IPS-NIHi11 (cell line): ENCODE measurements at places on chromosomes 2 and 18.

DNA sequence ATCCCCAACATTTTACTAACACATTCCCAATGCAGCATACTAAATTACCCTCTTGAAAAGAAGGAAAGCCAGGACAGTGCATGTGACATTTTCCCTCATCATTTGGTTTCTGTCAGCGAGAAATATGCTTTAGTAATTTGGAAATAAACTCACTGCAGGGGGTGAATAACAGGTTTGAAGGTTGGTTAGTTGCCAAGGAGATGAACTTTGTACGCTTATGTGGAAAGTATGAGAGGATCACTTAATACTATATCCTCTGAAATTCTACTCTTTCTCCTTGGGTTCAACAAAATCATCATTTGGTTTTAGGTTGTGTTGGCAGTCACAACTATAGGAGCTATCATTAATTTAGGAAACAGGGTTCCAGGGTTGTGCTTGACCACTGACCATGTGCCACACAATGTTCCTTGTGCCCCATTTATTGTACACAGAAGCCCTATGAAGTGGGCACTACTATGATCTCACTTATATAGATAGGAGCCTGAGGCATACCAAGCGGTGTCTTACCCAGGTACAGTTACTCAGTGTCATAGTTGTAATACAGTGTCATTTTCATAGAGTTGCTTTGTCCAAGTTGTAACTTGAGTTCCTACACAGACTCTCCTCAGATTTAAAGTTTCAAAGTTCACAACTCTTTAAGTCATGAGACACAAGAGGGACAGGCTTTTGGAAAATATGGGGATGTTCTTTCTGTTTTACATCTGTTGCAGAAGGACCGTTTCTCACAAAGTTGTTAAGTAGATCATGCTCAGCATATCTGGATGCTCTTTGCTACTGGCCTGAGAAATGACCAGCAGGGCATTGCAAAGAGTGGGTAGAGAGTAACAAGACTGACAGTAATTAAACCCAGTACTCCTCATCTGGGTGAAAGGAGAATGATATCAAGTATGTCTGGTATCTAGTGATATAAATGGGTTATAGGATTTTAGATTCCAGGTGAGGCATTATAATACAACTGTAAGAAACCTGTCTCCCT lies 91.8 kb downstream of the MAP4K4 start:
- DNase-seq = no peak

GRCh38 chr18:39318008-39318407 lies 1752.4 kb upstream of the CELF4 start:
- no peak for DNase-seq

DNA sequence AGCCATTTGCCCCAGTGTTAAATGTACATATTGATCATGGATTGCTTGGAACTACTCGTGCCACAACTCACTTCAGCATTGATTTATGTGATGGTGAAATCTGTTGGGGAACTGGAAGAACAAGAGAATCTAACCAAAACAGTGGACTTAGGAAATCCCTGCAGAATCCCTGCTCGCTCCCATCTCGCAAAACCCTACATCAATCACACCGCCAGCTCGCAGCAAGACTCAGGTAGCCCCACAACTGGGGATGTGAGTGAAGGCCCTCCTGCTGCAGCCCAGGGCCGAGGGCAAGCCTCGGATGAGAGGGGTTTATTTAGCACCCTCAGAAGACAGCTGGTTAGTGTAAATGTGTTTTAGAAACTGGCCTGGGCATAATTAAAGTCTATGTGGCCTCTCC lies 171.6 kb downstream of the ANAPC1 start:
- no peak for DNase-seq

GRCh38 chr18:22223254-22223964 lies 54.0 kb downstream of the GATA6 start:
- peak; percentile 55 for DNase-seq

- DNase-seq = no peak
Measured at GRCh38 chr2:134642938-134643337, 75.9 kb downstream of the TMEM163 start.

- DNase-seq = no peak
Measured at GRCh38 chr18:13231151-13231550, 12.6 kb downstream of the LDLRAD4 start.

DNA sequence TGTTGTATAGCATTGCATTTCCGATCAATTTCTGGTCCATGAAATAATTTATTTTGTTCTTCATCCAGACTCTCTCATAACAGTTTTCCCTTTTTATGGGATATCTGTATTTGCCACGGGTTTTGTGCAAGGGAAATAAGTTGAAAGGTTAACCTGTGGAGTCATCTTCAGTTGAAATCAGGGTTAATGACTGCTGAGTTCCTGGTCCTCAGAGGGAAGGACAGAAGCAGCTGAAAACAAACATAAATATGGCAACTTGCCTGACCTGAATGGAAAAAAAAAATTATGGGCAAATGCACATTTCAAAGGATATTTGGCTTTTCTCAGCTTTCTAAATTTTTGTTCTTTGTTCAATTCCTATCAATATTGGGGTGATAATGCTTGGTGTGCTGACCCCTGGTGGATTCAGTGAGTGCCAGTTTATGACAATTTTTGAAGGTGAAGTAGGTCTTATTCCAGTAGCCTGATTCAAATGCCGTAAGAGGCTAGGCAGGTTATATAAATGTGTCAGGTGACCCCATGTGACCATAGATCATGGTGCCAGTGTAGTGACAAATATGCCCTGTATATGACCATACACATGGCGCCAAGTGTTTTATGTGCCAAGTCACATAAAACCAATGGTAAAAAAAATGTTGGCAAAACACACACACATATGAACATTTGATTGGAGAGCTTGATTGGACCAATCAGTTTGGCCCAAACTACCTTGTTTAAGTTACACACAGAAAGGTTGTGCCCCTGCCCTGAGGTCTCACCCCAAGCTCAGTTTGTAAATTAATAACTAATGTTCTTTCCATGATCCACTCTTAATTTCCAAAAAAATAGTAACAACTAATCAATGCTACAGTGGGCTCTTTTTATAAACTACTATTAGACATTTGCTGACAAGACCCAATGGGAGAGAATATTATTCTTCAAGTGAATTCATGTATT lies 47.6 kb upstream of the FAM124B start:
- DNase-seq = peak; percentile 35

GRCh38 chr2:137799600-137799999 lies 164.7 kb upstream of the HNMT start:
- DNase-seq = no peak

- DNase-seq = no peak
Measured at GRCh38 chr18:78242254-78242643, 737.4 kb upstream of the SALL3 start.

GRCh38 chr2:926259-926793 lies 24.3 kb upstream of the SNTG2 start:
- no peak for DNase-seq

- no peak for DNase-seq
Measured at GRCh38 chr2:43424262-43425207, 171.3 kb downstream of the THADA start.

- DNase-seq = no peak
Measured at GRCh38 chr2:126220331-126220730, 435.6 kb upstream of the GYPC start.

DNA sequence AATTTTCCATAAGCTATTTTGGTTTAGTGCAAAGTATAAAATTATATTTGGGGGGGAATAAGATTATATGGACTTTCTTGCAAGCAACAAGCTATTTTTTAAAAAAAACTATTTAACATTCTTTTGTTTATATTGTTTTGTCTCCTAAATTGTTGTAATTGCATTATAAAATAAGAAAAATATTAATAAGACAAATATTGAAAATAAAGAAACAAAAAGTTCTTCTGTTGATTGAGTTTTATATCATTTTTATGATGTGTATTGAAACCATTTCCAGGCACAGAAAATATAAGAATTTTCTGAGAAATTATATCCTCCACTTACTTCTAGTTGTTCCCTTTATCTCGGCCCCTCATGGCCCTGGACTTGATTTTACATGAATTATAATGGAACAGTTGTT lies 3.7 kb downstream of the CCL20 start:
- no peak for DNase-seq

- DNase-seq = no peak
Measured at GRCh38 chr2:233455006-233455405, 100.7 kb downstream of the DGKD start.

DNA sequence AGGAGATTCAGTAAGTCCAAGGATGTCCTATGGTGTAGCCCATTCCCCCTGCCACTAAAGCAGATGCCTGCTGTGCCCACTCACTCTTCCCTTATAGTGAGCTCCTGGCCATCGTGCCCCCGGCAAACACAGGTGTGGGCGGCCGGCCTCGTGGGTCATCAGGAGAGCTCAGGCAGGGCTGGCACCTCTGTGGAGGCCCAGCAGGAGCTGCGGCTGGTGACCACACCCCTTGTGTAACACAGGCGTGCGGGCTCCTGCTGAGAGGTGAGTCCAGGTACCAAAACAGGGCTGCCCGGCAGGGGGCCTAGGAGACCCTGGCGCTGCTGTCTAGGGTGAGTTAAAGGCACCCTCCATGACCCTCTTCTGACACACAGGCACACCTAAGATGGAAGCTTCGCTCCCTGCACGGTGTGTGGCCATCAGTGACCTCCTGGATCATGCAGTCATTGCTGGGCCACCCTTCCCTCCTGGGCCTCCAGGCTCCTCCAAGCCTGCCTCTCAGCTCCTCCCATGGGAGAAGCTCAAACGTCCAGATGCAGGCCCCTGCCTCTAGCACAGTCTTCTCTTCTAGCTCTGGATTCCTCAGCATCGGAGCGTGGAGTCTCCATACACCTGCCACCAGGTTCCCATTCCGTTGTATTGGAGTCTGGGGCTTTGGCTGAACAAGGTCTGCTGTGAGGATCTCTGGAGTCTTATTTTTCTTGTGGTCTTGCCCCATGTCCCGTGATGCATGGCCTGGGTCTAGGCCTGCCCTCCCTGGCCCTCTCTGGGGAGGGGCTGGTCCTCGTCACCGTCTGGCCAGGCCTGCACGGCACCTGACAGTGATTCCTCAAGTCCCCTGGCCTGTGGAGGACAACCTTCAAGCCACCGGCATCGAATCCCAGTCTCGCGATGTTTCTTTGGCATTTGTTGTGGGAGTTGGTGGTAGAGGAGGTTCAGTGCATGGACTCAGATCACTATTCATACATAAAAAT lies 246.9 kb downstream of the ACKR3 start:
- no peak for DNase-seq

- DNase-seq = no peak
Measured at GRCh38 chr2:23380562-23381065, 4.4 kb upstream of the KLHL29 start.

DNA sequence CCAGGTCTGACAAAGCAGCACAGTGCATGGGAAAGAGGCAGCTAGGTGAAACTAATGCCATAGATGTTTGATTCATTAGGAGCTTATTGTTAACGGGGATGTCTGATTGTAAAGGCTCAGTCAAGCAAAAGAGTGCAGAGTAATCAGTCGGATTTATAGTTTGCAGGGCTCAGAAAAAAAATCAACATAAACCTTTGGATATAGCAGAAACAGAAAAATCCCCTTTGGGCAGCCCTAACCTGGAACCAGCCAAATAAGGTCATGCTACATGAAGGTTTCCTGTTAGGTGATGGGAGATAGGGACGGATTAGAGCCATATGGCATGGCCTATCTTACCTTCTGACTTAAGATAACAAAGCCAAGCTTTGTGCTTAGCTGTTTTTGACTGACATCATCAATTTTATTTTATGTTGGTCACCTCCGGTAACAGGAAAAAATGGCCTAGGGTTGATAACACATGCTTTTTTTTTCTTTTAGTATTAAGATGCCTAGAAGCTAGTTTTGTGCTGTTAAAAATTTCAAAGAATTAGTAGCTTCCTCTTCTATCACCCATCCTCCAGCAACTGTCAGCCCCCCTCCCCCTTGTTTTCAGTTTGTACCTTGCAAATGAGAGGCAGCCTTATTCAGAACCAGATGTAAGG lies 60.7 kb upstream of the ZEB2 start:
- DNase-seq = no peak
